ENCODE measurements at places on chromosomes 1 and 21. TPM values are rescaled to one million over a fixed set of nuclear protein-coding genes. Genes with fewer than 3 reads are reported as not detected.

GRCh38 chr1:2184934-2185333 lies 9.6 kb downstream of the FAAP20 start:
- peaks cover 5% of the 10 kb centered on the region for H3K4me1 ChIP-seq
- H3K4me3 ChIP-seq = no peak overlapping the region
- H3K27me3 ChIP-seq = no peaks in the 10 kb centered on the region
- H3K36me3 ChIP-seq = no peaks in the 10 kb centered on the region
- no peak overlapping the region for H3K27ac ChIP-seq

DNA sequence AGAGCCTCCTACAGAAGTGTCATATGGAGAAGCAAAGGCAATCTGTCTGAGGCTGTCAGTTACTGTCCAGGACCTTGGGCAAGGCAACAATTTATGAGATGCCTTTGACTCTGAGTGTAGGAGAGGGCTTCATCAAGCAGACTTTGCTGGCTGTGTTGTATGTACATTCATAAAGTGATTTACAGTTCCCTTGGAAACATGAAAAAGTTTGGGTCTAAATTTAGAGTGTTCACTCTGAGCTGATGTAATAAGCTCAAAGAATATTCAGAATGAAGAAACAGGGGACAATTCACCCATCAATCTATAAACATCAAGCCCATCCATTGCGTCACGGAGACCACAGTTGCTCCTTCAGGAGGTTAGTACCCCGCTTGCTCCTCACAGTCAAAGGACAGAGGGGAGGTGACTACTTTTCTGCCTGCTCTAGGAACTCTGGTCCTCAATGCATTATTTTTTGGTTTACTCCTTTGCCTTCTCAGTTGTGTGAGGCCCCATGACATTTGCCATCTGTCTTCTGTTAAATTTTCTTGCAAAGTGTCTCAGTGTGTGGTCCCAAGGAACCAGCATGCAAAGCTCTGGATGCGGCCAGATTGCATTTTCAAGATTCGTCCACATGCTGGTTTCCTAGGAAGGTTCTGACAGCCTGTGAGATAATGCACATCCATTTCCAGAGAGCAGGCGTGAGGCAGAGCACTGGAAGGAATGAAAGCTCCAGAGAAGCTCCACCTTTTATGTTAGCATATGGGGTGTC lies 241.1 kb upstream of the KIAA0040 start:
- no peak overlapping the region for H3K4me3 ChIP-seq
- peaks cover 22% of the 10 kb centered on the region for H3K27me3 ChIP-seq
- DNase-seq = no peak
- no peak overlapping the region for H3K27ac ChIP-seq
- no peaks in the 10 kb centered on the region for H3K4me1 ChIP-seq

DNA sequence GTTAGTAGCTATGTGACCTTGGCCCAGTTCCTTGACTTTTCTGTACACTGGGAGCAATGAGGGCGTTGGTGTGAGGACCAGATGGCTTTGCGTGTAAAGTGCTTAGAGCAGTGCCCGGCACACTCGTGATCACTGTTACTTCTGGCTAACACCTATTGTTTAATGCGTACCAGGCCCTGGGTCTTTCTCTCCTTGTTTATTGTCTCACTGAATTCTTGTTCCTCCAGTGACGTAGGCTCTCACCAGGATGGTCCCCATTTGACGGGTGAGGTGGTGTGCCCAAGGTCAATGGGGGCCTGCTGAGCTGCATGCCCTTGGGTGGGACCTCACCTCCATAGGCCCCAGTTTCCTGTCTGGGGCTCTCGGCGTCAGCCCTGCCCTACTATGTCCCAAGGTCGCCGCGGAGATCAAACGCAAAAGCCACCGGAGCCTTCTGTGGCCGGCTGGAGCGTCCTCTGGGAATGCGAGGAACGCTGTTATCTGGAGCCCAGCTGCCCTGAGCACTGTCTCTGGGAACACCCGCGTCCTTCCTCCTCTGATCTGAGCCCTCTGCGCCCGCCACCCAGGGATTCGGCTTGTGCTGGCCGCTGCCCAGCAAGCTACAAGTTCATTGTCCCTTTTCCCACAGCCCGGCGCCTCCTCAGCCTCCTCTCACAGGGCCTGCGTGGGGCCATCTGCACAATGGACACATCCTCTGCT lies 28.9 kb downstream of the ALPL start:
- H3K27ac ChIP-seq = no peak overlapping the region
- no peak overlapping the region for H3K4me3 ChIP-seq
- peaks cover 26% of the 10 kb centered on the region for H3K27me3 ChIP-seq
- DNase-seq = no peak
- no peaks in the 10 kb centered on the region for H3K36me3 ChIP-seq
- no peaks in the 10 kb centered on the region for H3K4me1 ChIP-seq

Gene SYTL1
- 136 TPM for total RNA-seq

DNA sequence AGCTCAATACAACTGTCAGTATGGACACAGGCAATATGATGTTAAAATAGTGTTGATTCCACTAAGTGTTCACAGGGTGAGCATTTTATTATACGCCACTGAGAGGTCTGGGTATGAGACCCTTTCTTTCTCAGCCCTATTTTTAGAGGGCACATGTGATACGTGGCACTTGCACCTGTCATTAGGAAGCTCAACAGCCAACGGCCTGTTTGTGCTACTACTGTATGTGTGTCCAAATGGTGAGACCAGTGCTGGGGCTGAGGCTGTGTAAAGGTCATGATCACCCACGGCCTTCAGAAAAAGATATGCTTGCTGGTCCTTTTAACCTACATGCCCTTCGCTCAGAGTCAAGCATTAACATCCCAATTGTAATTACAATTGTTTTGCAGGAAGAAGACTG lies 176.2 kb downstream of the DUSP10 start:
- H3K27me3 ChIP-seq = no peaks in the 10 kb centered on the region
- no peak overlapping the region for H3K27ac ChIP-seq
- no peak overlapping the region for H3K4me3 ChIP-seq
- no peaks in the 10 kb centered on the region for H3K4me1 ChIP-seq

- H3K4me3 ChIP-seq = no peak overlapping the region
- peaks cover 31% of the 10 kb centered on the region for H3K36me3 ChIP-seq
- H3K4me1 ChIP-seq = peaks cover 1% of the 10 kb centered on the region
- no peak overlapping the region for H3K27ac ChIP-seq
- no peaks in the 10 kb centered on the region for H3K27me3 ChIP-seq
Measured at GRCh38 chr1:31318146-31318545, 21.3 kb downstream of the ZCCHC17 start.

Gene FLG2
- total RNA-seq = 0.03 TPM

GRCh38 chr1:108072212-108072611 lies 107.2 kb upstream of the VAV3 start:
- peaks cover 7% of the 10 kb centered on the region for H3K4me1 ChIP-seq
- no peaks in the 10 kb centered on the region for H3K36me3 ChIP-seq
- no peak for DNase-seq
- no peaks in the 10 kb centered on the region for H3K27me3 ChIP-seq
- H3K4me3 ChIP-seq = no peak overlapping the region

Gene OR14K1
- not detected for total RNA-seq

- H3K27ac ChIP-seq = no peak overlapping the region
- H3K27me3 ChIP-seq = no peaks in the 10 kb centered on the region
- H3K4me3 ChIP-seq = no peak overlapping the region
- DNase-seq = no peak
- no peaks in the 10 kb centered on the region for H3K4me1 ChIP-seq
Measured at GRCh38 chr1:43814401-43814800, 107.1 kb downstream of the ST3GAL3 start.

Gene GBP6
- 0.25 TPM for total RNA-seq

DNA sequence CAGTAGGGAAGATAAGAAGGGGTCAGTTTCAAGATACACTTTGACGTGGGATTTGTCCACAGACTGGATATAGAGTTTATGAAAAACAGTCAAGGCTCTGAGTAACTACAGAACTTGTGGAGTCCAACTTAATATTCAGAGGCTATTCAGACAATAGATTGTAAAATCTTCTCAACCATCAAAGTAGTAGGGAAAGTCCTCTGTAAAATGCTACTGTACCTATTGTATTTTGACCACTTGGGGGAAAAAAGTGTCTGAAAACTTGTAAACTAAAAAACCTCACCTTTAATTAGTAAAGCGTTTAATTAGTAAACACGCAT lies 10.5 kb downstream of the PTP4A2 start:
- H3K4me1 ChIP-seq = peaks cover 83% of the 10 kb centered on the region
- H3K27ac ChIP-seq = peak overlapping the region; percentile 75
- peaks cover 50% of the 10 kb centered on the region for H3K36me3 ChIP-seq
- H3K4me3 ChIP-seq = peak overlapping the region; percentile 59
- no peaks in the 10 kb centered on the region for H3K27me3 ChIP-seq
- DNase-seq = no peak

GRCh38 chr1:167720965-167721616 lies 691 bp upstream of the MPZL1 start:
- H3K4me1 ChIP-seq = peaks cover 68% of the 10 kb centered on the region
- peak overlapping the region; percentile 88 for H3K4me3 ChIP-seq
- H3K36me3 ChIP-seq = peaks cover 9% of the 10 kb centered on the region
- no peak for DNase-seq
- H3K27ac ChIP-seq = peak overlapping the region; percentile 12
- no peaks in the 10 kb centered on the region for H3K27me3 ChIP-seq

DNA sequence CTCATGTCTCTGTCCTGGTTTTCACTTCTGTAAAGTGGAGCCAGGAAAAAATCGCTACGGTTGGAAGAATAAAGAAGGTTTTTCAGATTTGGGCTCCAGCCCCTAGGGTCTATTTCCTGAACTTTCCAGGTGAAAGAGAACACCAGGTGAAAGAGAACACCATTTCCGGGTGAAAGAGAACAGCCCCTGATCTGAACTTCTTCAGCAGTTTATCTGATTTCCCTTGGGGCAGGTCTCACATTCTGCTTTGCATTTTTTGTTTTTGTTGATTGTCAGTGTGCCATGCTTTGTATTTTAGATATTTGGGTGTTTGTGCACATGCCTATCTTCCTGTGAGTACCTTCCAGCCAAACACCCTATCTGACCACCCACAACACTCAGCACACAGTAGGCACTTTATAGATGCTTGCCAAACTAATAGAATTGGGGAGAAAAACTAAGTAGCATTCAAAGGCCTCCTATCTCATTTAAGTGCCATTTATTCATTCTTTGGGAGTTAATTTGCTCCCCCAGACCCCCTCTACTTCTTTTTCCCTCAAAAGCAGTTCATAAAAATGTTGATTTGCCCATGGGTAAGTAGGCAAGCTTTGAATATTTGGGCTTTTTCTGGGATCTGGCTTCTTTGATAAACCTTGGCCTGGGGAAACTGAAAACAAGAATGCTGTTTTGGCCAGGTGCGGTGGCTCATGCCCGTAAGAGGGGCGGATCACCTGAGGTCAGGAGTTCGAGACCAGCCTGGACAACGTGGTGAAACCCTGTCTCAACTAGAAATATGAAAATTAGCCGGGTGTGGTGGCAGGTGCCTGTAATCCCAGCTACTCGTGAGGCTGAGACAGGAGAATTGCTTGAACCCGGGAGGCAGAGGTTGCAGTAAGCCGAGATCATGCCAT lies 2.2 kb downstream of the NAV1 start:
- H3K4me3 ChIP-seq = no peak overlapping the region
- peaks cover 71% of the 10 kb centered on the region for H3K27me3 ChIP-seq
- no peak for DNase-seq
- no peak overlapping the region for H3K27ac ChIP-seq
- H3K4me1 ChIP-seq = peaks cover 14% of the 10 kb centered on the region

- no peaks in the 10 kb centered on the region for H3K36me3 ChIP-seq
- no peak for DNase-seq
- H3K27me3 ChIP-seq = no peaks in the 10 kb centered on the region
- no peak overlapping the region for H3K27ac ChIP-seq
Measured at GRCh38 chr1:27071049-27071416, 58.4 kb upstream of the TENT5B start.

GRCh38 chr1:52229494-52229893 lies 87.6 kb downstream of the ZFYVE9 start:
- no peaks in the 10 kb centered on the region for H3K4me1 ChIP-seq
- no peak overlapping the region for H3K27ac ChIP-seq
- H3K4me3 ChIP-seq = no peak overlapping the region
- no peaks in the 10 kb centered on the region for H3K36me3 ChIP-seq
- H3K27me3 ChIP-seq = peaks cover 3% of the 10 kb centered on the region
- DNase-seq = no peak

GRCh38 chr1:45172005-45172404 lies 34.4 kb downstream of the ZSWIM5 start:
- no peaks in the 10 kb centered on the region for H3K4me1 ChIP-seq
- DNase-seq = no peak
- no peaks in the 10 kb centered on the region for H3K27me3 ChIP-seq
- no peaks in the 10 kb centered on the region for H3K36me3 ChIP-seq
- no peak overlapping the region for H3K27ac ChIP-seq

DNA sequence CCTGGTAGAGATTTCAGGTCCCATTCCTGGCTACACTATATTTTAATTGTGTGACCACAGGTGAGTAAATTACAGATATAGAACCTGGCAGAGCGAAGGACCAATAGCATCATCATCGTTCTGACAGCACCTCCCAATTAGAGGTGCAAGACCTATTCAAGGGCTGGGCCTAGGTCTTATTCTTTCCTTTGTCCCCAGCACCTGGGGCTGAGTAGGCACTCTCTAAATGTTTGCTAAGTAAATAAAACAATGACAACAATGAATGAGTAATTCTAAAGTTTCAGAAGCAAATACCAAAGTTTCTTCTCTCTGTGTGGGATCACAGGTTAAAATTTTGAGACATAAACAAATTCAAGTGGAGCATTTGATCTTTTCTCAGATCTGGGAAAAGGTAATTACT lies 32.7 kb downstream of the BEND5 start:
- no peaks in the 10 kb centered on the region for H3K27me3 ChIP-seq
- H3K4me1 ChIP-seq = no peaks in the 10 kb centered on the region
- H3K27ac ChIP-seq = no peak overlapping the region
- H3K36me3 ChIP-seq = no peaks in the 10 kb centered on the region
- no peak for DNase-seq
- no peak overlapping the region for H3K4me3 ChIP-seq

Gene LCE2A
- total RNA-seq = not detected

DNA sequence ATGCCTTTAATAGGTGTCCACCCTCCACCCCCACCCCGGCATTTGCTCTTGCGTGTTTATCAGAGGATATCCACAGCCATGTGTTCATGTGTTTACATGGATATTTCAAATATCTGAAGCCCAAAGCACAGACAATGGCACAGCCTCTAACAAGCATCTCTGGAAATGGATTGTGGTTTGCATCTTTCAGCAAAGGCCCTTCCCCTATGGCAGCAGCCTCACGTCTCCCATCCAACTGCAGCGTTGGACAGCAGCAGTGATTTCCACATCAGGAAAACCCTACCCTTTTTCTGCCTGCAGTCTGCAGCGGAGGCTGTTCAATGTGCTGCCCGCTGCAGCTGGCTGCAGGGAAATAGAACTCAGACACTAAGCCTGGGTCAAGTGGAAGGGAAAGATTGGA lies 1.6 kb downstream of the RASSF5 start:
- DNase-seq = no peak
- peaks cover 38% of the 10 kb centered on the region for H3K27me3 ChIP-seq
- no peaks in the 10 kb centered on the region for H3K36me3 ChIP-seq
- H3K4me1 ChIP-seq = peaks cover 38% of the 10 kb centered on the region
- no peak overlapping the region for H3K4me3 ChIP-seq

DNA sequence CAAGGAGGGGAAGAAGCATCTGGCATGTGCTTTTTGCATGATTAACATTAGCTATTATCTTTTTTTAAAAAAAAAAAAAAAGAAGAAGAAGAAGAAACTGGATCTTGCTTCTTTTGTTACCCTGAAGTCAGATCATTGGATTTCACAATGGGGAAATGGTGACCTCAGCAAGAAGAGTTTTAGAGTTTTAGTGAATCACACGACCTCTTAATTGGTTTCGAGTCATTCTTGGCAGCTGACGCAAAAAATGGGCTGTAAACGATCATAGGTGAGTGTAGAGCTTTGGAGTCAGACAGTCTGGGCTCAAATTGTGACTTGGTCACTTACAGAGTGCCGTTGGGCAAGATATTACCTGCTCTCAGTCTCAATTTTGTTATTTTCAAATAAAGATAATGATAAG lies 33.3 kb upstream of the PGBD5 start:
- H3K36me3 ChIP-seq = no peaks in the 10 kb centered on the region
- no peak overlapping the region for H3K27ac ChIP-seq

- no peak overlapping the region for H3K4me3 ChIP-seq
- no peaks in the 10 kb centered on the region for H3K36me3 ChIP-seq
- peaks cover 4% of the 10 kb centered on the region for H3K27me3 ChIP-seq
- no peak overlapping the region for H3K27ac ChIP-seq
- no peaks in the 10 kb centered on the region for H3K4me1 ChIP-seq
Measured at GRCh38 chr1:244092964-244093638, 42.0 kb downstream of the ZBTB18 start.
